ENCODE measurements at places on chromosomes 5 and 9.

GRCh38 chr9:4510546-4511322 lies 20.5 kb downstream of the SLC1A1 start:
- no peak for DNase-seq

GRCh38 chr5:126398791-126399190 lies 24.4 kb upstream of the GRAMD2B start:
- DNase-seq = no peak

GRCh38 chr9:114454652-114455051 lies 50.6 kb downstream of the WHRN start:
- no peak for DNase-seq

DNA sequence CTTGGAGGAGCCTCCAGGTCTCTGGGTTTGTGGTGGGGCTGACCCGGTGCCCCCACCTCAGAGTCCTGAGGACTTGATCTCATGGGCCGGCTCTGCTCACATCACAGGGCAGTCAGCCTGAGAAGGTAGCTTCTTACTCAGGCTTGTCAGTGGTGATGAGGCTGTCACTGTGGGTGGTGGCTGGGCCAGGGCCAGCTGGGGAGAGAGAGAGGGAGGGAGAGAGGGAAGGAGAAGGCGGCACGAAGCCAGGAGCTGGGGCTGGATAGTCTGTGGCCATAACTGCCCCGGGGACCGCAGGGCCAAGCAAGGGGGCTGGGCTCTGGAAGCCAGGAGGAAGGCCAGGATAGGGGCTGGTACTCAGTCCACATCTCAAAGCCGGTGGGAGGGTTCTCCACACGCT lies 6.5 kb downstream of the NTNG2 start:
- no peak for DNase-seq

GRCh38 chr5:141966275-141966962 lies 2.5 kb upstream of the RNF14 start:
- DNase-seq = no peak

DNA sequence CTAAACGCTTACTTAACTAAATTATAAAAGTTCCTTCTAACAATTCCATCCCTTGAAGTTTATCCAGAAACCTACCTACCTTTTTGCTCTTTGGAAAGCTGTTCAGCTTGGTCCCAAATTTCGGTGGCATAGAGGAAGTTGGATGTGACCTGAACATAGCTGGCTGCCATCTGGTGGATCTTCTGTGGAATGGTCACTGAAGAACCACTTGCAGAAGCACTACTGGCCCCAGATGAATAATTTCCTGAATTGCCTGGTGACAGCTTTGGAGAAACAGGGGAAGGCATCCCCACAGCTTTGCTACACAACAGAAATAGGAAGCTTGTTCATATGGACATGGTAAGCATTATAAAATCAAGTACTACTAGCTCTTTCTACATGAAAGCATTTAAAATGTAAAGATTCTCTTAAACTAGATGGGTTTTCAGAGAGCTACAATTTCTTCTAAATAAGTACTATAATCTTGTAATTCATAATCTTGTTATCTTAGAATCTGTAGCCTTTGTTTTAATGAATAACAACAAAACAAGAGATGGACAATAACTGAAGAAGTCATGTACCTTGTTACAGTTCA lies 9.9 kb downstream of the LEAP2 start:
- DNase-seq = peak; percentile 10

- DNase-seq = no peak
These were observed 219.4 kb downstream of the ATPSCKMT start for GRCh38 chr5:10030219-10030831.

DNA sequence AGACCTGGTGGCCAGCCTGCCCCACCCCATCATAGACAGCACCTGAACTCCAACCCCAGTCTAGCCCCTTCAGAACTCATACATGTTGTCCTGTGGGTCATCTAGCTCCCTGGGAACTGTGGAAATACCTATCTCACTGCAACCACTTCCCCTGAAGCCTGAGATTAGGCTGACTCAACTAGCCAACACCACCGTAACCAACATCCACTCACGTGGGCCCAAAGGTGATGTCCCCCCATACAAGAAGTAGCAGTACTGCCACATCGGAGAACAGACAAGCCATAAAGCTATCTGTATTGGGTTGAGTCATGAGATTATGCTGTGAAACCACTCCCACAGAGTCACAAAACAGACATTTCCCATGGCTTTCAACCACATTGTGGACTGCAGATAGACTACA lies 46.6 kb downstream of the OSMR start:
- no peak for DNase-seq

GRCh38 chr9:120791161-120791560 lies 2.1 kb downstream of the FBXW2 start:
- no peak for DNase-seq

DNA sequence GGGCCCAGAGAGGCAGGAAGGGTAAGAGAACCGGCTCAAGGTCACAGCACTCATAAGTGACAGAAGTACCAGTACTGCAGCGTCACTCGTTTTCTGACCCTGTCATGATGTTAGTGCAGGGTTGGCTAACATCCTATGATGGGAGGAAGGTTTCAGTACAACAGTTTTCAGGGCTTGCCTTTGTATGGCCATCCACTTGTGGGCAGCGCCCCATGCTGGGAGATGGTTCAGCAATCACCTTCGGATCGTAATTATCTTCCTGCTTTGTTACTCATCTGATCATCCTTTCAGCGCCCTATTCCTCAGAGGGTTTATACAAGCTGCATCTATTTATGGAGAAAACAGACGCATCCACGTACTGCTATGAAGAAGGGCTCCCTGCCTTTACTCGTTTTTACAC lies 2.4 kb downstream of the MAP1B start:
- no peak for DNase-seq

GRCh38 chr9:84230355-84231145 lies 110.0 kb downstream of the SLC28A3 start:
- DNase-seq = no peak
